ENCODE measurements at places on chromosomes 11 and 22.

DNA sequence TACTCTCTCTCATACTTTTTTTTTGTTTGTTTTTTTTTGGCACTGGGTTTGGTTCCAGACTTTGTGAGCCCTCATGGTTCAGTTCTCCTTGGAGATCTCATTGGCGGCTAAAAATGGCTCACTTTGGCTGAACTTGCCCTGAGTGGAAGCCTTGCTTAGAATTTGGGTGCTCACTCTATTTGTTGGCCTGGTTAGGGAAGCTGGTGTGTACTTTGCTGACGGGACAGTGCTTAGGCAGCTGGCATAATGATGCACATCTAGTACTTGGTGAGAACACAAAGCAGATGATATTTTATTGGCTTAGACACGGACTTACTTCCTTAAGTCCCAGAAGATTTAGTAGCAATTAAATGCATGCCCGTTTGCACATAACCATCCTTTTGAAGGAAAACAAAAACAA lies 66.5 kb upstream of the GRAMD1B start:
- no peak for DNase-seq

GRCh38 chr11:120167659-120168058 lies 29.7 kb upstream of the TRIM29 start:
- no peak for DNase-seq

- DNase-seq, result no peak
Measured at GRCh38 chr22:46586123-46586519, 34.1 kb upstream of the GRAMD4 start.

- DNase-seq, result no peak
Measured at GRCh38 chr22:49689255-49689770, 138.4 kb downstream of the BRD1 start.

DNA sequence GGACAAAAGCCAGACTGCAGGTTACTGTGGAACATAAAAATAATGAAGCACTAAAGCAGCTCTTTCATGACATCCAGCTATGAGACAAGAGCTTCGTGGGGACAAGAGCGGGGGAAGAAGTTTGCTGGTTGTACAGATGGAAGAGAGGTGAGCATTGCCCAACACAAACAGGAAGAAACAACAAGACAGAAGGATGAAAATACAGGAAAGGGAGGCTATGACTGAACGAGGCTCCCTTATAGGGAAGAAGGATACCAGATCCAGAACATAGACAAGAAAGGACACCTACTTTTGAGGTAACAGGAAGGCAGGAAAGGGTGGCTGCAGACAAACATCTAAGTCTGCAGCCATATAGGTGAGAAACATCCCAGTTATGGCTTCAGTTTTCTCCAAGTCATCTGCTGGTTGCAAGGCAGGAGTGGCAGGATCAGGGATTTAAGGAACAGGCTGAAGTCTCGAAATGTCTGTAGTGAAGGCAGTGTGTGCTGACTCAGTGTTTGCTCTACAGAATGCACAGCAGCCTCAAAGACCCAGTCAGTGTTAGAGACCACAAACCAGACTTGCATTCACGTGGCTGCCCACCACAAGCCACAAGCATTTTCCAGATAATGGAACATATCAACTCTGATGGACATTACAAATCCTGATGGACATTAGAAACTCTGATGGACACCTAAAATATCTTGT lies 1.9 kb downstream of the CLTCL1 start:
- DNase-seq, result no peak

- no peak for DNase-seq
Measured at GRCh38 chr11:71065841-71066240, 186.5 kb downstream of the SHANK2 start.

GRCh38 chr11:124950601-124951330 lies 3.2 kb upstream of the CCDC15 start:
- no peak for DNase-seq

DNA sequence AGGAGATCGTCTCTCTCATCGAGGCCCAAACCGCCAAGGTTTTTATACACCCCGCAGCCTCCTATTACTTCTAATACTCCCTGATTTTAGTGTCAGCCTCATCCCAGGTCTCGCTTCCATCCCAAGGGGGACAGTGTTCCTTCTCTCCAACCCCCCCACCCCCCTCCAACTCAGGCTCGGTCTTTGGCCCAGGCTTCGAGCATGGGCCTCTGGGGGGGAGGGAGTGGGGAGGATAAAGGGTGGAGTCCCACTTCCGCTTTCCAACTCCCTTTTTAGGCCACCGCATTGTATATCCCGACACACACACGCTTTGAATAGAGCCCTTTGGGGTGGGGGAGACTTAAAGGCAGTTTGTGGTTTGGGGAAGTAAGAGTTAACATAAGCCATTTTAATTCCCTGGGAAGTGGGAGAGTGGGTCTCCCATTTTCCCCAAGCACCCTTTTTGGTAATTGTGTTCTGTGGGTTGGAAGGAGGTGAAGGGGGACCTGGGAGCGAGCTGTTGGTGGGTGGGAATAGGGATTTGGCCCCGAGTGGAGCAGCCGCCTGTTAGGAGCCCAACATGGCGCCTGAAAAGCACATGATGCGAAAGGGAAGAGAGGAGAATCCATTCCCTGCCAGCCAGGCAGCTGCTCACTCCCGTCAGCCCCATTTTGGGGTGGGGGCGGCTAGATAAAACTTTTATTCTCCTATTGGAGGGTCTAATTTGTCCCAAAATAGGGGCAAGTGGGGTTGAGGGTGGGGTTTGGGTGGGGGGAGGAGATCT lies 844 bp downstream of the PCF11 start:
- DNase-seq, result peak; percentile 23

DNA sequence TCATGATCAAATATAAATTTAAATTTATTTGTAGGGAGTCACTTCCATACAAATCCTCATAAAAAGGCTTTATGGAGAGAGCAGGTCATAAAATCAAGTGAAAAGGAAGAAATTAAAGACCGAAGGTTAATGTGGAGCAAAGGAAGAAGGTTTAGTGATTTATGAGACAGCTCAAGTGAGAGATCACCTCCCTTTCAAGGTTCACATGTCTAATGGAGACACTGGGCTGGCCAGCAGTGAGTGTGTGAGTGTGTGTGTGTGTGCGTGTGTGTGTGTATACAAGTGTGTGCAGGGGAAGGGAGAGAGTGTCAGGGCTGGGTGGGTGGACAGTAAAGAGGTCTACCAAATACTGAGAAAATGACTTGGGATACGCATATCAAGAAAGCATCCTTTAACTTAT lies 251.2 kb downstream of the FAT3 start:
- no peak for DNase-seq

- peak; percentile 69 for DNase-seq
Measured at GRCh38 chr11:6419009-6419631, at the start of gene APBB1. Gene APBB1 (minus strand): TSS chr11:6419094. CDS start chr11:6411347, 7,747 bp downstream.

GRCh38 chr11:62458212-62459002 lies 39.6 kb downstream of the SCGB1A1 start:
- DNase-seq, result no peak

GRCh38 chr11:12248330-12248729 lies 129.0 kb upstream of the PARVA start:
- DNase-seq, result peak; percentile 59

- no peak for DNase-seq
Measured at GRCh38 chr22:17079572-17079971, 5.2 kb upstream of the IL17RA start.

DNA sequence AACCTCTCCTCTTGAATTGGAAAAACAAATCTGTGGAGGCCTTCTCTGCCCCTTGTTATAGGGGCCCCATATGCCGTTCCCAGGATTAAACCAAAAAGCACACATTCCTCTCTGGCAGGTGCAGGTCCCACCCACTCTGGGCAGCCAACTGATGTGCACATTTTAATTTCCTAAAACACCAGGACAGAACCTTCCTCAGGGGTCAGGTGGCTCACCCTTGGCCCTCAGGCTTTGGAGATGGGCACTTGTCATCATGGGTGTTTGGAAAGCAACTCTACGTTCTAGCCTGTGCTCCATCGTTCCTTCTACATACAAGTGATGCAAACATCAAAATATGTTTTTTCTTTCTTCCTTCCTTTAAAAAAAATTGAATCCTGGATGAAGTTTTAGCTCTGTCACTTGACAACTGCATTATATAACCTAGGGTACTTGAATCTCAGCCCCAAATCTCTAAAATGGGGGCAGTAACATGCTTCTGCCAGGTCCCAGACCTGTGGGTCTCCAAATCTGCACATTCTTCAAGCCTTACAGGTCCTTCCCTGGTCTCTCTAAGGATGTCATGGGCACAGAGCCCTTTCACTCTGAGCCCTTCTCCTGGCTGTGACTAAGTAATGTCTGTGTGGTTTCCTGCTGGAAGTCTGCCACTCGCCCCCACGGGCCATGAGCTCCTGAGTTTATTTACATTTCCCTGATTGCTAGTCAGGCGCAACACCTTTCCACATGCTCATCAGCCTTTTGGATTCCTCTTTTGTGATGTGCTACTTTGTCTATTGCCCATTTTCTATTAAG lies 43.8 kb downstream of the KCNQ1OT1 start:
- no peak for DNase-seq

DNA sequence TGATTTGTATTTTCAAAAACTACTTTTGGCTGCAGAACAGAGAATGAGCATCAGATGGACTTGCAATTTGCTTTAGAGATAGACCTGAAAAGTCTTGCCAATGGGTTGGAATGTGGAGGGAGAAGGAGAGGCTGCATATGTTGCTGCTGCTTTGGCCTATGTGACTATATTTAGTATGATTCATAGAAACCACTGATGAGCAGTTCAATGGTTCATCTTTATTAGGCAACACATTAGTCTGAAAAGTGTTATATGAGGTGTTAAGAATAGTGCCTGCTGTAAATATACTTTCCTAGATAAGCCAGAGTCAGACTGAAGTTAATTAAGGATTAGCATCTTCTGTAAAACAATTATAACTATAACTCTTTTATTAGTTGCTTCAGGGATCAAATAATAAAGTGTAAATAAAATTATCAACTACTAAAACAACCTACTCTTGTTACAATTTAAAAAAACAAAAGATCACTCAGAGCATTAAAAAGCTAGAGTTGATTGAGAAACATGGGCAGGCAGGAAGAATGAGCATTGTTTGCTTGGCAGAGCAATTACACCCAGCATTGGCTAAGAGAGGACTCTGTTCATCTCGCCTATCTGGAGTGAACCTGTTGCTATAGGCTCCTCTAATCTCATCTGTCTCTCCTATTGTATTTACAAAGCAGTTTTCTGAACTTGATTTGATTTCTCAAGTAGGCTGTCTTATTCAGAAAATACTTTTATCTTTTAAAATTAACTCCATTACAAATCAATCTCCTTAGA lies 36.3 kb downstream of the HORMAD2 start:
- DNase-seq, result no peak

DNA sequence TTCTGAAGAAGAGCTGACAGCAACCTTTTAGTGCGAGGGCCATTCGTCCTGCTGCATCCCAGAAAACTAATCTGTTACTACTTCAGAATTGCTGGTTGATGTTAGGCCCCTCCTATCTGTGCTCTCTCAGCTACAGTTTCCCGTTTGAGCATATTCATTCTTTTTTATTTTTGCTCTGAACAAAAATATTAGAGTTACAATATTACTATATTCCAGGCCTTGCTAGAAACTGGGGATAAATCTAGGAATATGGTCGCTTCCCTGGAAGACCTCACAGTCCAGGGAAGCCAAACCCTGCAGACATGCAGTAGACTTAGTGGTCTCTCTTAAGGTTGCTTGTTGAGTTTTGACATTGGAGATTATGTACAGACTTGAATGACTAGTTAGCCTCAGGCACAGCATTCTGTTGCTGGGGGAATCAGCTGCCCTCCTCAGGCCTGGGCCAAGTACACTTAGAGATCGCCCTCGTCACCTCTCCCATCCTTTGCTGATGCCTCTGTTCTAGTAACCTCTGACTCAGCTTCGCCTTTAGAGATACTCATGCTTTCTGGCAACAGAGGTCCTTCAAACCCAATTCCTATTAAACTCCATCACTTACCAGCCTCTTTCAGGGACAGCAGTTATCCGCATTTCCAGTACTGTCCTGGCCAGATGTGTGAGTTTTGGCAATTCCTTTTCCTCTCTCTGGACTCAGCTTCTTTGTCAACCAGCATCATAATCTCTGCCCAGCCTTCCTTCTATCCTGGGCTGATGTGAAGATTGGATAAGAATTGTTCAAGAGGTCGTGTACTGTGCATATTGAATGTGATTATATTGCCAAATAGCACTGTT lies 698 bp upstream of the ANAPC15 start:
- DNase-seq, result no peak

DNA sequence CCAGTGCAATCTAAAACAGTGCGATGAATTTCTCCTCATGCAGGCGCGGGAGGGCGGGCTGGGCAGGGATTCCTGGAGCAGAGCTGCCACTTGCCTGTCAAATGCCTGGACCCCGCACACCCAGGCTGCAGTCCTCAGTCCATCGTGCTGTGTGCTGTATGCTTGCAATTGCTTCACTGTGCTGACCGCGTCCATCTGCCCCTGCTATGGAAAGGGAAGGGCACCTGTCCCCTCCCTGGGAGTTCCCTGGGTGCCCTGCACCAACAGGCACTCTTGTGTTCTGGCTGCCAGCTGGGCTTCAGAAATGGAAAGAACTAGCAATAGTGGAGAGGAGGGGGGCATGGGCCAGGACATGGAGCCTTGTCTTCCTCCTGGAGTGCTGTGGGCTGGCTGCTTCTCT lies 185.4 kb upstream of the B3GAT1 start:
- no peak for DNase-seq

DNA sequence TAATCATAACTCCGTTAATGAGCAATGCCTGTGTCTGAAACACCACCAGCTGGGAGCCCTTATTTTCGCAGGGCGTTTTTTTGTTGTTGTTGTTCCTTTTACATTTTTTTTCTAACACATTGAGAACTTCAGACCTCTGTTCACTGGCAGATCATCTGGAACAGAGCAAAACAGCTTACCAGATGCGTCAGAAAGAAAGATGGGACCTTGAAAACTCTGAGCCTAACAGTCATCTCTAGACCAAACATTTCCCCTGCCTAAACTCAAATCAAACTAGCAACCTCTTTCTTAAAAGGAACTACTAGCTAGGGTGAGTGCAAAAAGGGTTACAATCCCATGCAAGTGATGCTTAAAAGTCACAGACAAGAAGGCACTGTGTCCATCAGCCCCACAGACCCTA lies 93.2 kb downstream of the PLEKHA7 start:
- no peak for DNase-seq

DNA sequence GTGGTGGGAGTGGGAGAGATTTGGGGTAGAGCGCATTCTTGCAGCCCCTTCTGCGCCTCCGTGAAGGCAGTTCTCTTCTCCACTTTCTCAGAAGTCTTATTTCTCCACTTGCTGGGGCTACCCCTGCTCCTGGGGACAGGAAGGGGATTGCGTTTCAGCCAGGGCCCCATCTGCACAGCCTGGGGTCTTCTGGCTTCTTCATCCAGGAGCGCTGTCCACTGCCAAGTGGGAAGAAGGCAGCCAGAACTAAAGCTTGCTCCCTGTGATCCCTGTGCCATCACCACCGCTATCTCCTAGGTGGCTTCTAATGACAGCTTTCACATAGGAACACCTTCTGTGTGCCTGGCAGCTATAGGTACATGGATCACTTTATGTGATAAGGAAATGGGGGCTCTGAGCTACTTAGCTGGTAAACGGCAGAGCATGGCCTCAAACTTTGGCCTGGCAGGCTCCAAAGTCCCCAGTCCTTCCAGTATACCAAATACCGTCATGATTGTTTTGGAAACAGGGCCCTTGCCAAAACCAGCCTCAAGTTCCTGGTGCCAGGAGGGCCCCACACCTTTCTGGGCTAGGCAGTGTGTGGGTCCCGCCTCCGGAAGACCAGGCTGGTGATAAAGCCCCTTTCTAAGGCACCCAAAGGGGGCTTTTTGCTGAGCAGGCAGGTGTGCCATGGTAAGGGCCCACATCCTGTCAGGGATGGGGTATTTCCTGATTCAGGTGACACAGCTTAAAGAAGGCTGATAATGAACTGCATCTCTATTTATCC lies 60.4 kb upstream of the PAX6 start:
- no peak for DNase-seq

GRCh38 chr11:64093233-64094039 lies 57.7 kb downstream of the FLRT1 start:
- DNase-seq, result no peak

- DNase-seq, result no peak
Measured at GRCh38 chr22:42328784-42329145, 58.3 kb upstream of the TCF20 start.

Measured in HuH-7.5 (cell line).